NCI-H2081 treated with DMSO at 0.1 percent for 48 hours (cell line): ENCODE measurements at places on chromosomes 2 and 18.

DNA sequence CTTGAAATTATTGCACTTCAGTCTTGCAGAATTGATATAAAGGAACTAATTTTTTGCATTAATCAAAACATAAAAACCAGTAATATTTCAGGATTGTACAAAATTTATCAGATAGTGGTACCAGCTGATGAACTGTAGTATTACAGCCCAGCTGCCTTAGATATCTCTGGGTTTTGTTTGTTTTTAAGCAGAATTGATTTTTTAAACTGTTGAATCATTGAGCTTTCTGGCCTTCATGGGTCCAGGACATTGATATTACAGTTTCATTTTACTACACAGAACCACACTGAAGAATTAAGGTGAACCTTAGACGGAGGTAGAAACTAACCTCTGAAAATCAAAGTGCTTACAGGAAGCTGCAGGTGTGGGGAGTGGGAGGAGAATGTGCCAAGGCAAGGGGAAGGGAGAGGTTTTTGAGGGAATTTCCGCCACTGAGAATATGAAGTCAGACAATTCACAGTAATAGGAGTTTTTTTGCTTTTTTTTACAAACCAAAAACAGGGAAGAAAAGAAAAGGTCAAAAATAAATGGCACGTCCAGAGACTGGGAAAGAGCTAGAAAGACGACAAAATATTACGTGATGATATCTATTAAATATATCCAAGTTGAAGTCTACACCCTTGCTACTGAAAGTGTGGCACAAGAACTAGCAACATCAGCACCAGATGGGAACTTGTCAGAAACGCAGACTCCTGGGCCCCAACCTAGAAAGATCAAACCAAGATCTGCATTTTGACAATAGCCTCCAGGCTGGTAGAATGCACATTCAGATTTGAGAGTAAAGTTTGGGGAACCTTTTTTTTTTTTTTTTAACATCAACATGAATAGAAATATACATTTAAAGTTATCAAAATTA lies 40.8 kb upstream of the SPAG16 start:
- no peak for DNase-seq

GRCh38 chr18:49166327-49166726 lies 215.6 kb upstream of the SMAD7 start:
- no peak for DNase-seq

- DNase-seq = no peak
These were observed 826 bp downstream of the KCNE4 start for GRCh38 chr2:223052548-223053483.

GRCh38 chr2:45699032-45699658 lies 47.7 kb downstream of the PRKCE start:
- DNase-seq = no peak

DNA sequence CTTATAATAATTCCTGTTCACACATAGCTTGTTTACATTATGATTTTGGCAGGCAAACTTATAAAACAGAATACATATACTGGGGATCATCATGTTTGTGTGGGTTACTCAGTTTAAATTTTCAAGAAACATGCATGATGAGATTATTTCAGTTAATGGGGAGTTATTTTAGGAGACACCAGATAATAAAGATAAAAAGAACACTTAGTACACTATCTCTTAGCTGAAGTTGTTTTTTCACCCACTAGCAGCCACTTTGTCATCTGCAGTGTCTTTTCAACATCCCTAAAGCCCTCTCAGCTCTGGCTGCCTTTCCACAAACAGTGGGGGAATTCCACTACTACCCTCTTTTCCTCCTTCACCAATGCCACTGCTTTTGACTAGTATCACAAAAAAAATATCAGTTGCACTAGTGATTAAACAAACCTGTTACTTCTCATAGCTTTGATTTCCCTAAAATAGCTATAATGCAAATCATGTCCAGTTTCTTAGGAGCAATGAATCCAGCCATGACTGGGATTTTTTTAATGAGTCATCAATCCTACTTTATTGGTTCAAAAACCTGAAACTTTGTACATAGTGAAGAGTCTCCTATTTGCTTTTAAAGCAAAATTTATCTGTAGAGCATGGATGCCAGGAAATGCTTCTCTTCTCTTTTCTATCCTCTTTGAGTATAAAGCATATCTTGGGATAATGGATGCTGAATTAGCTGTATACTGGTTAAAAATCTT lies 156.7 kb upstream of the TFPI start:
- no peak for DNase-seq

DNA sequence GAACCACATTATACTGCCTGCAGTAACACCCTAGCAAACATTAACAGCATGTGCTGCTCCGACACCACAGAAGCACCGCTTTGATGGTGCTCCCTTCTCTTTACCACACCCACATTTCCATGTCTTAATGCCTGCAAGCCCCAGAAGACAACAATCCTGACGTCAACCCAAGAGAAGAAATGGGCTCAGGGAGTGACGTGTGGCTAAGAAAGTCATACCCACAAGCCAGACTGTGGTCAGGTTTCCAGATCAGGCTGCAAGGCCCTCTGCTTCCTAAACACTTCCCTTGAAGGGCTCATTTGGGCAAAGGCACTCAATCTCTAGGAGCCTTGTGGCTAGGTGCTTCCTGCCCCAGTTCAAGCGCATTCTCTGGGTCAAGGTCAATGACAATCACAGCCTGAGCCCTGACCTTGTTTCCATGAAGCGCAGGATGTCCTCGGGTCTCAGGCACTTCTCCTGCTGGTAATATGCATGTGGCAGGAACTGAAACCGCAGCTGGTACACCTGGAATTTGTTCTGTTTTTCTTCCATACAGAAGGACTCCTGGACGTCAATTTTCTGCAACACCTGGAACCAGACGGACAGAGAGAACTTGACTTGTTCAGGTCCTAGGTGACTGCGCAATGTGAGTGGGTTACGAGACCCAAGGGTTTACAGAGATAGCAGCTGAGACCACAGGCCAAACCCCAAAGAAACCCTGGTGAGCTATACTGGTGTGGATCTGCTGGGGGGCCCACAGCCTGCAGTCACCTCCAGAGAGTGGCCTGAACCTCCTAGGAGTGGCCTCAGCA lies 67.2 kb downstream of the POLR1A start:
- no peak for DNase-seq

- DNase-seq = no peak
These were observed 104.9 kb downstream of the RBMS1 start for GRCh38 chr2:160388464-160389263.

GRCh38 chr2:68250196-68250595 lies 2.1 kb downstream of the PPP3R1 start:
- DNase-seq = no peak

- no peak for DNase-seq
These were observed 196.9 kb downstream of the INO80D start for GRCh38 chr2:205889114-205889513.

DNA sequence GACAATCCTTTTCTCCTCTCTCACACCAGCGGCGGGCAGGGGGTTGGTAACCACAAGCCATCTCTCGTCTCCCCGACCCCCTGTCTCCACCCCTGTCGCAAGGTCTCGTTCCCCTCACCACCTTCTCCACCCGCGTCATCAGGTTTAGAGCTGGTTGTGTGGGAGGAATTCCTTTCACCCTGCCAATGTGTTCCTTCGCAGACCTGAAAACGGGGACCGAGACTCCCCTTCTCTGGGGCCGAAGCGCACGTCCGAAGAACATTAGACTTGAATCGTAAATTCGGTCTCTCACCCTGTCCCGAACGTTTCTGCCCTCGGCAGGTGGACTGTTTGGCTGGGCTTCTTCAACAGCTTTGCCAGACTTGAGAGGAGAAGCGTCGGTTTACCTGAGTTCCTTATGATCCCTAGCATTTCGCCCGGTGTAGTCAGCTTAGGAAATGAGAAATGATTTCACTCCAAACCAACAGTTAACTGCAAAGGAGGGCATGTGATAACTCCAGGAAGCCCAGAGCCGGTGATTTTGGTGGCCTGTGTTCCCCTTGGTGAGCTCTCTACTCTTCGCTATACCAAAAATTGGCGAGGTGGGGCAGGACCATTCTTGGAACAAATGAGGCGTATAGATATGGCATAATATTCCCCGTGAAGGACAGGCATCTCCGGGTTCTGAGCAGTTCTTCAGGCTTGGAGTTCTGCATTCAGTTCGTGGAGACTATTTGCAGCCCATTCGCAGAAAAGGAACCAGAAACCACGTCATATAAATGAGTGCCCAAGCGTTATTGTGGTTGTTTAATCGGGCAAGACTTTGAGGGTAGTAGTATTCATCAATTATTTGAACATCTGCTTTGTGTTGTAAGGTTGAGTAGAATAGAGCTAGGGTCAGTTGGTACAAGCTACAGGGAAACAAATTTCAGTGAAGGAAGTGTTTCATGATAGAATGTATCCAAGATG lies 694 bp downstream of the CFAP36 start:
- DNase-seq = no peak

DNA sequence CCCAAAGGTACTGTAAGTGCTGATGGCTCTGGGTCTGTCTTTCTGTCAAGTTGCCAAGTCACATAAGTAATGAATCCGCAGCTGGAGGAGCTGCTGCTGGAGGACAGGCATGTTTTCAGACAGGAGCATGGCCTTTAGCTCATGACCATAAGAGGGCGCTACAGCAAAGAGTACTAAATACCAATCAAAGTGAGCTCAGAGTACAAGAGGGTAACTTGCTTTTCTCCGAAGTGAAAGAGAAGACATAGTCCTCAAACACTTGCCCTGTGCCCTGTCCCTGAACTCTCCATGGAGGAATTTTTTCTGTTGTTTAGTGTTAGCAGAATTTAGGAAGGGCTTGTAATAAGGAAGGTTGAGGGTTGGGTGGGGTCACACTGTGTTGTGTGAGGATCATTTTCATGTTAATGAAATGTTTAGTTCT lies 58.0 kb upstream of the EML6 start:
- no peak for DNase-seq
